Tibial nerve (tissue), 4 donors: ENCODE measurements at places on chromosomes 5 and 9. TPM values are rescaled to one million over a fixed set of nuclear protein-coding genes. Genes with fewer than 3 reads are reported as not detected.

Gene LURAP1L
- total RNA-seq, result 22.8 TPM

- H3K4me1 ChIP-seq, result peaks cover 53% of the 10 kb centered on the region
- H3K36me3 ChIP-seq, result no peaks in the 10 kb centered on the region
- no peak overlapping the region for H3K27ac ChIP-seq
- H3K4me3 ChIP-seq, result no peak overlapping the region
These were observed 34.0 kb downstream of the NDUFS4 start for GRCh38 chr5:53594419-53594818.

GRCh38 chr5:3287516-3287915, 308.1 kb upstream of the IRX1 start:
- no peak for DNase-seq
- H3K27ac ChIP-seq, result no peak overlapping the region
- H3K27me3 ChIP-seq, result no peaks in the 10 kb centered on the region
- H3K4me3 ChIP-seq, result no peak overlapping the region

- no peaks in the 10 kb centered on the region for H3K4me1 ChIP-seq
- no peak for DNase-seq
- no peaks in the 10 kb centered on the region for H3K27me3 ChIP-seq
- H3K27ac ChIP-seq, result no peak overlapping the region
These were observed 4.4 kb downstream of the CEP72 start for GRCh38 chr5:616484-617039.

GRCh38 chr5:36363101-36363500, 61.4 kb upstream of the RANBP3L start:
- H3K27ac ChIP-seq, result no peak overlapping the region
- H3K4me1 ChIP-seq, result peaks cover 7% of the 10 kb centered on the region
- no peak overlapping the region for H3K4me3 ChIP-seq
- H3K36me3 ChIP-seq, result no peaks in the 10 kb centered on the region
- DNase-seq, result no peak
